Substantia nigra (tissue), 51 donors: ENCODE measurements at places on chromosomes 13 and 19.
A peak's percentile ranks its signal among the peaks of the same experiment; 100 is the strongest.

DNA sequence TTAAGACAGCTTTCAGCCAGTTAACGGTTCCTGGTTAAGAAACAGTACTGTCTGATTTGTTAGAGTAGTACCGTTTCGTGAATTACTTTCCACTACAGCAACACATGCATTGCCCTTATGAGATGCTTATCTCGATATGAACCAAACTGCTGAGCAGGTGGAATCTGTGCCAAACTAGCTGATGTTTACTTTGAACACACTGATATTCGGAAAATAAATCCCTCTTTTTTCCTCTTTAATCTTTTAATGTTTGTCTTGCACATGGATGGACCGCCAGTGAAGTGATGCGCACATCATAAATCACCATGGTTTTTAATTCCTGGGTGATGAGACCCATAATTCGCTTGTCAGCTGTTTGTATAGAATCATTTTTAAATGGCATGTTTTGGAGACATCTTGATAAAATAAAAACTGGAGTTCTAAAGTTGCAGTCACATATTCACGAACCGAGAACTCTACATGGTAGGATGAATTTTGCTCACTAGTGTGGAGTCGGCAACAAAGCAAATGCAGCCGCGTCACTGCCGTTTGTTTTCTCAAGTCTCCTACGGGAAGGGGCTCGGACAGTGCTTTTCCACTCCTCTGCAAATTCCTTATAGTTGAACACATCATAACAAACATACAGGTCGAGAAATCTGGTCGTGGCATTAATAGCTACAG, 1.1 kb downstream of the GJA3 start:
- no peak for DNase-seq

DNA sequence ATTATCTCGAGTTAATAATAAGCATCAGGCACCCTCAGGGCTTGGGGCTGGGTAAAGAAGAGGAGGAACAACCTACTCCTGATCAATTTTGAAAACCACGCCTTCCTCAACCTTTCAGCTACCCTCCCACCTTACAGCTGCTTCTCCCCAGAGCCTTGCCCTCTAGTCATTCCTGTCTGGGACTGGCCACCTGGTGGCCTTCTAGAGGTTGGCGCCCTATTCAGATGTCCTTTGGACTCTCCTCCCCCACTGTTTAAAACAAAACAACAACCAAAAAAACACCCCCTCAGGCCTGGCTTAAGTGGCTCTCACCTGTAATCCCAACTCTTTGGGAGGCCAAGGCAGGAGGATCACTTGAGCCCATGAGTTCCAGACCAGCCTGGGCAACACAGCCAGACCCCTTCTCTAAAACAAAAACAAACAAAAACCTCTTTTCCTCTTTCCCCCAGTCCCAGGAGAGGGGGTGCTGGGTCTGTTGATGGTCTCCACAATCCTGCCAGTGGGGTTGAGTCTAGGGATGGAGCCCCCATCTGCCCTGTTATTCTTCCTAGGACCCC, 62.3 kb downstream of the CCDC70 start:
- DNase-seq = no peak

GRCh38 chr13:107999751-108000150, 215.6 kb downstream of the LIG4 start:
- no peak for DNase-seq

DNA sequence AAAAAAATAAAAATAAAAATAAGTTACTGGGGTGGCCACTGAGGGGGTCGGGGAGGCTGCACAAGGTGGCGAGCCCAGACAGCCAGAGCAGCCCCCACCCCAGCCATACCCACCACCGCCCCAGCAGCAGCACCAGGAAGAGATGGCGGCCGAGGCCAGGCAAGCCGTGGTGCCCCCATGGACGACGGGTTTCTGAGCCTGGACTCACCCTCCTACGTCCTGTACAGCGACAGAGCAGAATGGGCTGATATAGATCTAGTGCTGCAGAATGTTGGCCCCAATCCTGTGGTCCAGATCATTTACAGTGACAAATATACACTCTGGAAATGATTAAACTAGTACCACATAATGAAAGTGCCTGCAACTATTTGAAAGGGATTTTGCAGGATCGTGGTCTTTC, 71.6 kb upstream of the ZDHHC20 start:
- DNase-seq = no peak

GRCh38 chr19:52749780-52750179, 14.9 kb upstream of the ZNF611 start:
- no peak for DNase-seq

GRCh38 chr13:110337247-110337646, 30.2 kb downstream of the COL4A2 start:
- no peak for DNase-seq

DNA sequence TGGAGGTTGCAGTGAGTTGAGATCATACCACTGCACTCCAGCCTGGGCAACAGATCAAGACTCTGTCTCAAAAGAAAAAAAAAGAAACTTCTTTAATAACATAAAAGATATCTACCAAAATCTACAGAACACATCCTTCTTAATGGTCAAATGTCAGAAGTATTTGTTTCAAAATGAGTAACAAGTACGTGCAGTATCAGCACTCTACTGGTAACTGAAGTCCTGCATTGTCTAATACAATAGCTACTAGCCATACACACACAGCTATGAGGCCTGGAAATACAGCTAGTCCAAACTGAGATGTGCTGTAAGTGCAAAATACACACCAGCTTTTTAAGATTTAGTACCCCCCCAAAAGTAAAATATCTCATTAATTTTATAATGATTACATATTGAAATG, 88.1 kb downstream of the TSC22D1 start:
- DNase-seq = no peak

DNA sequence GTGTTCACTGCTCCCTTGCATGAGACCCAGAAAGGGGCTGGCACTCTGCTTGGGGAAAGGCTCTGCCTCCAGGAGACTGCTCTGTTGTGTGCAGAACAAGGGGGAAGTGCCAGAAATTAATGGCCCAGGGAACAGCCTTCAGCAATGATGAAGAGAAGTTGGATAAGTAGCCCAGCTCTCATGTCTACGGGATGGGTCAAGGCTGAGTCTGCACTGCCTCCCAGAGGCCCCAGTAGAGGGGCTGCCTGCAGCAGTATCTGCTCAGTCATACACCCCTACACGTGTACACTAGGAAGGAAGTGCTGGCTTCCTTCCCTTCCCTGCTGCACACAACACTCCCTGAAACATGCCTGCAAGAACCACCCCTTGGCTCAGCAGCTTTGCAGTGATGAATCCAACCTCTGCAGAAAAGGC, 54.6 kb upstream of the URI1 start:
- no peak for DNase-seq

- peak; percentile 24 for DNase-seq
These were observed at the start of gene WDR87 for GRCh38 chr19:37905946-37906868. Gene WDR87 (minus strand): TSS chr19:37906594. CDS start chr19:37898239, 8,355 bp downstream.

GRCh38 chr19:45515081-45515624, 7.9 kb downstream of the VASP start:
- no peak for DNase-seq

DNA sequence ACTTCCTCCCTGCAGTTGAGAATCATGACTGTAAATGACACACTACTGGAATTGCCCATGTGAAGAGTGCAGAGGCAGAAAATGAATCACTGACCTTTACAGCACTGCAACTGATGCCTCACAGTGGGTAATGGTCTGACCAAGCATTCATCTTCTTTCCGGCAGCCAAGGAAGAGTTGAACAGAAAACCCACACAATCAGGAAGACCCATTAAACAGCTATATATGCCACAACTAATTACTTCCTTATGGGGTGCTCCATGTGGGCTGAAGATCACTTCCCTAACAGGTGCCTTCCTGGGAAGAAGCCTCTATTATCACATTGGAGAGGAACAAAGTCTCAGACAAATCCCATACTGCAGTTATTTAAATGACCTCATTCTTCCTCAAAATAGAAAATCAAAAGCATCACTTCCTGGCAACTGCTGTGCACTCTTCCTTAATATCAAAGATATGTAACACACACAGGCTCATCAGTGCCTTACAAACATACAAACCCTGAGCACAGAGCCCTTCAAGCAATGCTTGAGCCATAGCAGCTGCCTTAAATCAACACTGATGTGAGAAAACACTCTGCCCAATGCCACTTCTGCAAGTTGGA, 45.8 kb downstream of the RUBCNL start:
- no peak for DNase-seq

- DNase-seq = no peak
These were observed 288.5 kb downstream of the NALCN start for GRCh38 chr13:101127741-101128353.

DNA sequence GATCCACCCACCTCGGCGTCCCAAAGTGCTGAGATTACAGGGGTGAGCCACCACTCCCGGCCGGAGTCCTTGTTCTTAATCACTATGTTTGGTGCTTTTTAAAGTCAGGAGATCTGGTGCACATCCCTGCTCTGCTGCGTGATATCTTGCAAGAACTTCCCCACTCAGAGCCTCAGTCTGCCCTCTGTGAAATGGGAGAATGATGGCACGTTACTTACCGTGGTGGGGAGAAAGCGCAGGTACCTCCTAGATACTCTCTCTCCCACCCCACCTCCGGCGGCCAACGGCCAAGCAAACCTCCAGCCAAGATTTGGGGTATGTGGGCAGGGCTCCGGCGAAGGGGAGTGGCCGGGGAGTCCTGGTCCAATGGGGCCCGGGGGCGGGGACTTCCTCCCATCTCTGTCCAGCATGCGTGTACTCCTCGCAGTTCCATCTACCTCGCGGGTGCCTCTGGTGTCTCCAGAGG, at the start of gene RYR1:
Gene RYR1 (plus strand): TSS at position 424 of the 466 bp plus-strand sequence. CDS start 139 bp downstream, outside the sequence.
- DNase-seq = no peak

GRCh38 chr13:65889368-65889767, 1340.8 kb downstream of the PCDH9 start:
- no peak for DNase-seq

GRCh38 chr19:18253130-18253529, 21.1 kb downstream of the IQCN start:
- no peak for DNase-seq

DNA sequence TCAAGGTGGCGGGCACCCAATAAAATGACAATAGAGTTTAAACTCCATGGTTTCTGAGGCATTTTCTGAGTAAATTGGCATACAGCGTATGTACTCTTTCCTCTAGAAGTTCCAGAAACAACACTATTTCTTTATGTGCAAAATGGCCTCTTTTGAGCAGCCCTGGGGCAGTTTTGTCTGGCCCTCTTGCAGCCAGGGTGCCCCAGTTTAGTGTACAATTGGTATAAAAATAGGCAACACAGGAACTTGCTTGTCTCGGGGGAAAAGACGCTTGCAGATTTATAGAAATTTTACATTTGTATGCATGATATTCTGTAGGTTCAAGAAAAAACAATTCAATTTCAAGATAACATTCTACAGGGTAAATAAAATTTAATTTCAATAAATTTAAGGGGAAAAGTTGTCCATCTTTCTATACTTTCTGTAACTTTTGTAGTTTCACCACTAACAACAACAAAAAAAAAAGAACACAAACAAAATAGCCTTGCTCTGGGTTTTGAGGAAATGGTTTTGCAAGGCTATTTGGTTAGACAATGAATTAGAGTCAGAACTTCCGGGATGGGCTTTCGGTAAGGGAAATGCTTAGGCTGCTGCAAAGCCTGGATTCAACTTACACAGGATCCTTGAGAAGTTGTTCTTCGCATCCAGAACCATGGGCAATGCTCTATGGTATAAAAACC, 45.3 kb downstream of the LRCH1 start:
- no peak for DNase-seq

GRCh38 chr13:40635315-40635995, 31.0 kb downstream of the FOXO1 start:
- no peak for DNase-seq

DNA sequence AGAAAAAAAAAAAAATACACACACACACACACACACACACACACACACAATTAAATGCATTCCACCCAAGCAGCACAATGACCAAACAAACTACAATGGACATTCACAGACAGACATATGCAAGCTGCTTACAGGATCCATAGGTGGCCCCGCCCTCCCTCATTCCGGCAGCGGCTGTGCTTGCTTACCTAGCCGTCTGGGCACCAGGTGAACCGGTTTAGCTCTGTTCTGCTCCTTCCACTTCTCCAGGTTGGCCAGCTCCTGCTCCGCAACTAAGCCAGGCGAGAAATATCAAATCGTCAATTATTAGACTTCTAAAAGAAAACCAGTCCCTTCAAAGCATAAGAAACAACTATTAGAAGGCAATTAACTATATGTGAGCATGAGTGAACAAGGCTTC, 23.1 kb downstream of the EPSTI1 start:
- DNase-seq = no peak

DNA sequence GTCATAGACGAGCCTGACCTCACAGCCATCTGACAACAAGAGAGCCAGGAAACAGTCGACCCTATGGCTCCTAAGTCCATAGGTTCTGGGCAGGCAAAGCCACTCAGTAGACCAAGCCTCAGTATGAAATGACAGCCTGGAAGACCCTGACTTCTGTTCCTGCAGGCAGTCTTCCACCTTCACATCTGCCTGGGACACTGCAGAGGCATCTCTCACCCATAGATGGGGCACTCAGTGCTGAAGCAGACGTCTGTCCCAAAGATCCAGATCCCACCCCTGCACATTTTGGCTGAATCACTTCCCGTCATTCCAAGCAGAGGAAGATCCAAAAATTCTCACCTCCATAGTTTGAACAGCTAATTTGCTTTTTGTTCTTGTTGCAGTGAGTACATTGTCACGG, 139.3 kb upstream of the ZNF507 start:
- no peak for DNase-seq

GRCh38 chr19:10001899-10002298, 8.4 kb downstream of the COL5A3 start:
- no peak for DNase-seq

- no peak for DNase-seq
These were observed 360 bp upstream of the ZNF69 start for GRCh38 chr19:11887234-11887610.

GRCh38 chr19:18737337-18737953, 53.7 kb downstream of the COMP start:
- no peak for DNase-seq

DNA sequence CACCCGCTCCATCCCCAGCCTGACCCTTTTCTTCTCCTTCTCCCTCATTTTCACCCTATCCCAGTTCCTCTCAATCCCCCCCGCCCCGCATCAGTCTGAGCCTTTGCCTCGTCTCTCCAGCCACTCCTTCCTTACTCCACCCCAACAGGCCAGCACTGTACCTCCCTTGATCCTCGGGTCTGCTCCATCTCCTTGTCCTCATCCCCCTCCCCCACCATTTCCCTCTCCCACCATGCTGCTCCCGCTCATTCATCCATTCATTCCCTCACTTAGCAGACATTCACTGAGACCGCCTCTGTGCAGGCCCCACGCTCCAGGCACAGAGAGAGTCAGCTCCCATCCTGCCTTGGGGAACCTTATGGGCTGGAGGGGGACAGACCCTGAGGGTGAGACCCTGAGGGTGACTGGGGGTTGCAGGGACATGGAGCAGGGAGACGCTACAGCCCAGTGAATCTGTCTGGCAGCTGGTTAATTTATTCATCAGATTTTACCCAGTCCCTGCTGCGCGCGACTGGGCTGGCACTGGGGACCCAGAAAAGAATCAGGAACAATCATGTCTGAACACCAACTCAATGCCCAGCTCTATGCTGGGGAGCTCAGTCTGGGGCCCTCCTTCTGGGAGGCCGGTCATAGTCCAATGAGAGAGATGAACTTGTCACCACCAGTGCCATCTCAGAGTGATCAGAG, 881 bp downstream of the ARHGAP33 start:
- no peak for DNase-seq

- DNase-seq = no peak
These were observed 1.2 kb downstream of the CHST8 start for GRCh38 chr19:33622809-33623511.
